H1 (cell line): ENCODE measurements at places on chromosomes 1 and 21. TPM values are rescaled to one million over a fixed set of nuclear protein-coding genes. Genes with fewer than 3 reads are reported as not detected.

GRCh38 chr1:219352961-219353651 lies 179.4 kb downstream of the LYPLAL1 start:
- DNase-seq = no peak
- no peaks in the 10 kb centered on the region for H3K27me3 ChIP-seq
- no peak overlapping the region for H3K27ac ChIP-seq
- no peaks in the 10 kb centered on the region for H3K36me3 ChIP-seq

DNA sequence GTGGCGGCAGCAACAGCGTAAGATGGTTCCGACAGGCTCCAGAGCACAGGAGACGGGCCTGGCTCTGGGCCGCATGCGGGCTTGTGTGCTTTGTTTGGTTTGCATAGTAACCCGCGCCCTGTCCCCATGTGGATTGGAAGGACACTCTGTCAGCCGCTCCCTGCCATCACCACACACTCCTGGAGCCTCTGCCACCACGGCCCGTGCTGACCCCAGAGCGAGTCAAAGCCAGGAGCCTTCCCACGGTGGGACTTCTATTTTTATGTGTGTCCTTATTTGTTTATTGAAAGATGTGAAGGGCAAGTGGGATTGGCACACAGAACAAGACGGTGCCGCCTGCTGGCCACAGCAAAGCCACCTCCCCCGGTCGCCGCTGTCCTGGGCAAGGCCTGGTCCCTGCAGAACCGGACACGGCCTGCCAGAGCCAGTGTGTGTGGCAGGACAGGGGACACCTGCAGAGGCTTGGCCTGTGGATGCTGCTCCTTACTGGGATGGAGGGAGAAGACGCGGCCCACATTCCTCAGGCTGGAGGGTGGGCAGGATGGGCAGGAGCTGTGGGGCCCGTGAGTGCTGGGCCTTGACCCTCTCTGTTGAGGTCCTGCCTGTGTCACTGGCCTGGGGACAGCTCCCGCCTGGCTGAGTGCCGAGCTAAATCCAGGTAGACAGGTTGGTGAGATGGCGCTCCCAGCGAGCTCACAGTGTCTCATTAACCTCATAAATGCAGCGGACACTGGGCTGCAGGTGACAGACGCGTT lies 64.4 kb downstream of the AGPAT3 start:
- peak; percentile 49 for DNase-seq
- H3K27ac ChIP-seq = no peak overlapping the region
- no peaks in the 10 kb centered on the region for H3K36me3 ChIP-seq
- H3K4me3 ChIP-seq = no peak overlapping the region

DNA sequence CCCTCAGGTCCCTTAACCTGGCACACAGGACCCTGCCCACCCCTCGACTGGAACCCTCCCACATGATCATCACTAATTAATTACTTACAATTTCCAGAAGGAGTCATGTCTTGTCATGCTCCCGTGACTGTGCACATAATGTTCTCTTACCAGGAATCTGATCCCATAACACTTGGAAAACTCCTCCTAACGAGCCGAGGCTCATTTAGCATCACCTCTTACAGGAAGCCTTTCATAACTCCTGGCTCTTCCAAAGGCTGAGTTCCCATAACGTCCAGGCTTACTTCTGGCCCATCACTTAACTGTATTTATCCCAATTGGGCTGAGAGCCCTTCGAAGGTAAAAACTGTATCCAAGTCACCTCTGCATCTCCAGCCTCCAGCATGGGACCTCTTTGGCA lies 147.9 kb upstream of the JUN start:
- no peak for DNase-seq
- H3K27ac ChIP-seq = no peak overlapping the region
- no peaks in the 10 kb centered on the region for H3K4me1 ChIP-seq
- no peaks in the 10 kb centered on the region for H3K36me3 ChIP-seq
- H3K4me3 ChIP-seq = no peak overlapping the region
- no peaks in the 10 kb centered on the region for H3K27me3 ChIP-seq

- H3K4me3 ChIP-seq = peak overlapping the region; percentile 98
- no peak for DNase-seq
- no peaks in the 10 kb centered on the region for H3K27me3 ChIP-seq
- H3K4me1 ChIP-seq = no peaks in the 10 kb centered on the region; the same call in 1 of the 2 replicates
- peak overlapping the region; percentile 76; the same call in 1 of the 2 replicates for H3K27ac ChIP-seq
- H3K36me3 ChIP-seq = peaks cover 19% of the 10 kb centered on the region; the same call in 1 of the 2 replicates
These were observed 471 bp upstream of the MTF2 start for GRCh38 chr1:93078638-93078985.

DNA sequence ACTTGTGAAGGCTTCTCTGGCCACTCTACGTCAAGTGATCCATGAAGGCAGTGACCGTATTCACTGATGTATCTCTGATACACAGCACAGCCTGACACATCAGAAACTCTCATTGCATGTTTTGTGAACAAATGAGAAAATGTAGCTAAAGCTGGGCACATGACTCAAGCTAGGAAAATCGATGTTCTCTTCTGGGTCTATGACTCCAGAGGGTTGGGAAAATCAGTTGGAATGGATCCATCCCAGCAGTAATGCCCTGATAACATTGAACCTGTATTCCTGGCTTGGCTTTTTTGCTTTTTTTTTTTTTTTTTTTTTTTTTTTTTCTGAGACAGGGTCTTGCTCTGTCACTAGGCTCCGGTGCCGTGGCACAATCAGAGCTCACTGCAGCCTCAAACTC lies 395.7 kb downstream of the KCNH1 start:
- H3K4me1 ChIP-seq = no peaks in the 10 kb centered on the region
- H3K27me3 ChIP-seq = no peaks in the 10 kb centered on the region
- no peak overlapping the region for H3K4me3 ChIP-seq
- no peak for DNase-seq
- H3K27ac ChIP-seq = no peak overlapping the region

- H3K27me3 ChIP-seq = peaks cover 8% of the 10 kb centered on the region
- DNase-seq = peak; percentile 67
- H3K27ac ChIP-seq = no peak overlapping the region
- peak overlapping the region; percentile 58 for H3K4me3 ChIP-seq
- peaks cover 13% of the 10 kb centered on the region for H3K4me1 ChIP-seq
These were observed 742 bp downstream of the ARTN start for GRCh38 chr1:43934101-43934985.

GRCh38 chr1:100320311-100321099 lies 31.8 kb upstream of the CDC14A start:
- H3K27me3 ChIP-seq = no peaks in the 10 kb centered on the region
- H3K4me3 ChIP-seq = no peak overlapping the region
- no peaks in the 10 kb centered on the region for H3K36me3 ChIP-seq

DNA sequence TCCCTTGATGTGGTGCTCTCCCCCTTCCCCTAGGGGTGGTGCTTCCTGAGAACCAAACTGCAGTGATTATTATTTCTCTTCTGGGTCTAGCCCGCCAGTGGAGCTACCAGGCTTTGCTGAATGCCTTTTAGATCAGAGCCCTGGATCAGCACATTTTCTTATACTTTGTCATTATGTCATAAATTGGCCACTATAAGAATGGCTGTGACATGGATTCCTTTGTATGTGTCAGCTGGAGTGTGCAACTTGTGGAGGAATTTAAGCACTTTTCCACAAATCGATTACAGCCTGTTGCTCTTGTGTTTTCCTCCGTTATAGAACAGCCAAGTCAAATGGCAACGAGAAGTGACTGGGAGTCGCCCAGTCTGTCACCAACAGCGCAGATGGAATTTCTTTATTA lies 273.3 kb downstream of the DUSP10 start:
- DNase-seq = no peak
- no peaks in the 10 kb centered on the region for H3K4me1 ChIP-seq
- no peaks in the 10 kb centered on the region for H3K27me3 ChIP-seq
- H3K36me3 ChIP-seq = no peaks in the 10 kb centered on the region
- no peak overlapping the region for H3K27ac ChIP-seq

GRCh38 chr1:65109487-65109886 lies 38.5 kb upstream of the AK4 start:
- no peaks in the 10 kb centered on the region for H3K27me3 ChIP-seq
- H3K27ac ChIP-seq = no peak overlapping the region
- H3K36me3 ChIP-seq = no peaks in the 10 kb centered on the region
- DNase-seq = no peak

- no peaks in the 10 kb centered on the region for H3K27me3 ChIP-seq
- no peaks in the 10 kb centered on the region for H3K4me1 ChIP-seq
- no peak overlapping the region for H3K27ac ChIP-seq
- H3K4me3 ChIP-seq = no peak overlapping the region
These were observed 75.3 kb upstream of the LYST start for GRCh38 chr1:235941876-235942624.

- no peaks in the 10 kb centered on the region for H3K4me1 ChIP-seq
- H3K4me3 ChIP-seq = no peak overlapping the region
- H3K27me3 ChIP-seq = no peaks in the 10 kb centered on the region
- no peaks in the 10 kb centered on the region for H3K36me3 ChIP-seq
- DNase-seq = no peak
These were observed 31.0 kb upstream of the ZBTB18 start for GRCh38 chr1:244019982-244020485.

GRCh38 chr1:239718997-239719628 lies 332.7 kb downstream of the CHRM3 start:
- no peaks in the 10 kb centered on the region for H3K36me3 ChIP-seq
- no peak overlapping the region for H3K4me3 ChIP-seq
- H3K27me3 ChIP-seq = no peaks in the 10 kb centered on the region
- DNase-seq = no peak

- H3K27me3 ChIP-seq = peaks cover 43% of the 10 kb centered on the region
- no peak for DNase-seq
- H3K4me1 ChIP-seq = peaks cover 5% of the 10 kb centered on the region; the same call in 1 of the 2 replicates
- H3K4me3 ChIP-seq = no peak overlapping the region
- no peak overlapping the region for H3K27ac ChIP-seq
These were observed 2.5 kb upstream of the RCSD1 start for GRCh38 chr1:167627615-167627864.

DNA sequence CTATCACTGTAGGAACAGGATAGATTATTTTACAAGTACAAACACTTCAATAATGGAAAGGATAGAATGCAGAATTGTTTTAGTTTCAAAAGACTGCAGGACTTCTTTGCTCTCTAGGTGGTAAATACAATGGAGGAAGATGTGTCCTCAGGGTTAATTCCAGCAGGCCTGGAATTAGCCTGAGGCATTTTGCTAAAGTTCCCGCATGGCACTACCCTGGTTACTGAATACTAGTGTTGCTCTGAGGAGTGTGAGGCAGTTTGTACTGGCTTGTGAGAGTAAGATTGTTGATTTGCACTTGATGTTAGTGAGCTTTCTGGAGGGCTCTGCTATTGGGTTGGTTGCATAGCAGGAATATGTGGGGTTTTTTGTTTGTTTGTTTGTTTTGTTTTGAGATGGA lies 61.4 kb downstream of the FASLG start:
- DNase-seq = no peak
- H3K4me3 ChIP-seq = no peak overlapping the region
- no peaks in the 10 kb centered on the region for H3K4me1 ChIP-seq
- H3K27ac ChIP-seq = no peak overlapping the region

GRCh38 chr1:154463512-154463990 lies 38.5 kb upstream of the TDRD10 start:
- no peaks in the 10 kb centered on the region; the same call in 1 of the 2 replicates for H3K4me1 ChIP-seq
- no peak for DNase-seq
- no peak overlapping the region for H3K4me3 ChIP-seq

GRCh38 chr1:212618466-212619210 lies 10.1 kb downstream of the ATF3 start:
- peaks cover 17% of the 10 kb centered on the region for H3K36me3 ChIP-seq
- no peak overlapping the region for H3K27ac ChIP-seq
- H3K4me3 ChIP-seq = no peak overlapping the region
- peaks cover 1% of the 10 kb centered on the region; the same call in 1 of the 2 replicates for H3K4me1 ChIP-seq

DNA sequence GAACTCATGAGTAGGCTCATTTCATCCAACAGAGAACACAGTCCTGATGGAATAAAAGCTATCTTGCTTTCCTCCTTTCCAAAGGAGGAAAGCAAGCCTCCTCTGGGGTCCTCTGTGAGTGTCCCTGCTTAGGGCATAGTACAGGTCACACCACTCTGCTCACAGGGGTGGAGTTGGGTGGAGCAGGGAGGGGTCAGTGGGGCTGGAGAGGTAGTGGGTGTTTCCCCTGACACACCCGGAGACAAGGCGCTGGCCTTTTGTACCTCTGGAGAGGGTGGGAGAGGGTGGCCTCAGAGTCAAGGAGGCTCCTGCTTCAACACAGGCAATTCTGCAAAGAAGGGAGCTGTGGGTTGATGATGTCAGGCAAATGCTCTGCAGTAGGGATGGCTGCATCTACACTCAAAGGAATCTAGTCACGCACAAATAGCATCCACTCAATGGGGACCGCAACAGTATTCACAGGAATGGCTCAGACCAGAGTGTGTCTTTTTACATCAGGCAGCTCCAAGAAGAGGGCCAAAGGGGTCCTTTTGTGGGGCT lies 58.6 kb upstream of the PLXNA2 start:
- DNase-seq = no peak
- H3K4me3 ChIP-seq = no peak overlapping the region
- H3K4me1 ChIP-seq = peaks cover 5% of the 10 kb centered on the region
- H3K27me3 ChIP-seq = no peaks in the 10 kb centered on the region

The RGS13 gene
- total RNA-seq = not detected in 2 replicates

The PTGS2 gene
- total RNA-seq = 0.23 and 0.35 TPM in 2 replicates

The C8A gene
- not detected in 2 replicates for total RNA-seq

The SPRR2B gene
- total RNA-seq = not detected in 2 replicates

The FCRLA gene
- not detected in 2 replicates for total RNA-seq

The ST6GALNAC3 gene
- 17.2 and 19.0 TPM in 2 replicates for total RNA-seq

The CATSPERE gene
- total RNA-seq = 0.27 and 0.45 TPM in 2 replicates
